ENCODE measurements at places on chromosomes 4 and X. TPM values are rescaled to one million over a fixed set of nuclear protein-coding genes. Genes with fewer than 3 reads are reported as not detected.

- no peak for DNase-seq
These were observed 2.8 kb downstream of the FIP1L1 start for GRCh38 chr4:53380221-53380620.

The NR3C2 gene
- total RNA-seq, result 1.1 TPM

- no peak for DNase-seq
These were observed 123.3 kb downstream of the EPHA5 start for GRCh38 chr4:65546882-65547416.

DNA sequence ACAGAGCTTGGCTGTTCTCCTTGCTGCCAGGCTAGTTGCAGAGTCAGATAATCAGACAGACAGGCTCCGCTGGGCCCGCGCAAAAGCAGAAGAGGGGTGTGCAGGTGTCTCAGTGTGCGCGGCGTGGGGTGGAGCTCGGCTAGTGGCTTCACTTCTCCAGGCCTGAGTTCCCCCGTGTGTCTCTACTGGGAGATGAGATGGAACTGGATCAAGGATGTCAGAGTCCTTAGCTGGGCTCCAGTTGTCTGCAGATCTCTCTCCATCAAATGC is 21.1 kb downstream of the HTRA3 start:
- no peak for DNase-seq

DNA sequence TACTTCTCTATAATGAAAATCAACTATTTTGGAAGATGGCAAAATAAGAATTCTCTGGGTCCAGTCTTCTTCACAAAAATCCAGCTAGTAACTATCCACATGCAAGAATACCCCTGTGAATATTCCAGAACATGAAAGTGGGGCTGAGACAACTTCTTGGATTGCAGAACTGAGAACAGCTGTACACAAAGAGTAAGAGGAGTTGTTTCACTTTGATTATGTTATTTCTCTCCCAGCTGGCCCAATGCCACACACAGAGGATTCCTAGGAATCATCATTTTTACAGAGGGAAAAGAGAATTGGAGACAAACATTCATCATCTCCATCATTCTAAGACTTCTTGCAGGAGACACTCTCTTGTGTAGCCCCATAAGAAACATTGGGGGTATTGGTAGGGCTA is 782.2 kb upstream of the LCORL start:
- no peak for DNase-seq

DNA sequence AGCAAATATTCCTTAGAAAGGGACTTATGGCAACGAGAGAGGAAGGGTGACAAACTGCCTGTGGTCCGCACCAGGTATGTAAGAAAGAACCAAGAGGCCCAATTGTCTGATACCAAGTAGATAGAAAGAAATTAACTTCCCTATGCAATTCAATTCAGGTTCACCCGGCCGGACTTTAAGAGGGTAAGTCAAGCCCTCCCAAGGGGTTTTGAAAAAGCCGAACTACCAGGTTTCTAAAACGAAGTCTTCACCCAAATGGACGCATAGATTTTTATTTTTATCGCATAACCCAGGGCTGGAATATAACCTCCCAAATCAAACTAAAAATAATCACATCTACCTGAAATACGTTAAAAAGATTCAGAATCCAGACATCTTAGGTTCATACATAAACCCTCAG is 1.6 kb upstream of the MAB21L2 start:
- DNase-seq, result no peak

DNA sequence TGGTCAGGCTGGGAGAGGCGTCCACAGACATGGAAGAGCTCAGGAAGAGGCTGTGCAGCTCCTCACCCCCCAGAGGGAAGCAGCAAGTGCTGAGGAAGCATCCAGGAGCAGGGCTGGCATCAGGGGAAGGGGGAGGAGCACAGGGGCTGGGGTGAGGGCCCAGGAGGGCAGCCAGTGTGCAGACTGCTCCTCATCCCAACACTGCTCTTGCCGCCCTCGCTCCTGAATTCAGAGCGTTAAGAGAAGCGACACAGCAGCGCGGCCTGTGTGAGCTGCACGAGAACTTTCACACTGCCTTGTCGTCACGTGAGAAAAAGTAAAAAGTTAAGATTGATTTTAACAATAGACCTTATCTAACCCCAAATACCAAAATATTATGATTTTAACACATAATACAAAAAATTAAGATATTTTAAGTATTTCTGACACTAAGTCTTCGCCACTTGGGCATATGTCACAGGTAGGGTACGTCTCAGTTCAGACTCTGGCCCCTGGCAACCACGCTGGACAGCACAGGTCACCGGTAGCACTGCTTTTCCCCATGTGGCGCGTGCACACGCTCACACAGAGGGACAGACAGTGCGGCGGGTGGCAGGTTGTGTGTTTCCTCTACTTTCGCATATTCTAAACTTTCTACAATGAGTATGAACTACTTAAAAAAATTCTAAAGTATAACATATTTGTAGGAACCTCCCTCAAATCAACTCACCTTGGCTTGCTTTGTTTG is 19.7 kb downstream of the NOP14 start:
- DNase-seq, result no peak

The CXCL10 gene
- total RNA-seq, result 0.81 TPM

DNA sequence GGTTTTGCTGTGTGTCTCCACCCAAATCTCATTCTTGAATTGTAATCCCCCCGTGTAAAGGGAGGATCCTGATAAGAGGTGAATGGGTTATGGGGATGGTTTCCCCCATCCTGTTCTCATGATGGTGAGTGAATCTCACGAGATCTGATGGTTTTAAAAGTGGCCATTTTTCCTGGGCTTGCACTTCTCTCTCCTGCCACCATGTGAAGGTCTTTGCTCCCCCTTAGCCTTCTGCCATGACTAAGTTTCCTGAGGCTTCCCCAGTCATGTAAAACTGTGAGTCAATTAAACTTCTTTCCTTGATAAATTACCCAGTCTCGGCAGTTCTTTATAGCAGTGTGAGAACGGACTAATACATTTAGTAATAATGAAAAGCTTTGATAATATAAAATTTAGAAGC is 46.9 kb downstream of the ANTXR2 start:
- DNase-seq, result no peak

GRCh38 chr4:149534779-149535178 is 280.9 kb downstream of the IQCM start:
- no peak for DNase-seq

DNA sequence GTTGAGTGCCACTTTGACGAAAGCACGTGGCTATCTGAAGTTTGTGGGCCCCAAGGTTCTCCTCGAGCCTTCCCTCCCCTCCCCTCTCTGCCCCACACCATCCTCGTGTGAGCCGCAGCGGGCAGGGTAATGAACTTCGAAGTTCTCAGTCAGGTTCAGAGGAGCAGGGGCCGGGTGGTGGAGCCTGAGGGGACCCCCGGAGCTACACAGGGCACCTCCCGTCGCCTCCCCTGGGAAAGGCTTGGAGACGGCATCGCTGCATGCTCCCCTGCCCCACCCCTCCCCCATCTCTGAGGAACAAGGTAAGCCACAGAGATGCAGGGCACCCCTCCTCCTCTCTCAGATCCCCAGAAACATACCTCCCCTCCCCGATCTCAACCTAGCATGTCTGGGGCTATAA is 2.8 kb upstream of the NKX1-1 start:
- DNase-seq, result no peak

- no peak for DNase-seq
These were observed 26.9 kb downstream of the NKX1-1 start for GRCh38 chr4:1379351-1379781.

GRCh38 chr4:88653371-88653946 is 44.2 kb downstream of the NAP1L5 start:
- DNase-seq, result no peak

The NDST4 gene
- not detected for total RNA-seq

The MAOB gene
- total RNA-seq, result under 0.01 TPM

The ADGRG2 gene
- not detected for total RNA-seq

DNA sequence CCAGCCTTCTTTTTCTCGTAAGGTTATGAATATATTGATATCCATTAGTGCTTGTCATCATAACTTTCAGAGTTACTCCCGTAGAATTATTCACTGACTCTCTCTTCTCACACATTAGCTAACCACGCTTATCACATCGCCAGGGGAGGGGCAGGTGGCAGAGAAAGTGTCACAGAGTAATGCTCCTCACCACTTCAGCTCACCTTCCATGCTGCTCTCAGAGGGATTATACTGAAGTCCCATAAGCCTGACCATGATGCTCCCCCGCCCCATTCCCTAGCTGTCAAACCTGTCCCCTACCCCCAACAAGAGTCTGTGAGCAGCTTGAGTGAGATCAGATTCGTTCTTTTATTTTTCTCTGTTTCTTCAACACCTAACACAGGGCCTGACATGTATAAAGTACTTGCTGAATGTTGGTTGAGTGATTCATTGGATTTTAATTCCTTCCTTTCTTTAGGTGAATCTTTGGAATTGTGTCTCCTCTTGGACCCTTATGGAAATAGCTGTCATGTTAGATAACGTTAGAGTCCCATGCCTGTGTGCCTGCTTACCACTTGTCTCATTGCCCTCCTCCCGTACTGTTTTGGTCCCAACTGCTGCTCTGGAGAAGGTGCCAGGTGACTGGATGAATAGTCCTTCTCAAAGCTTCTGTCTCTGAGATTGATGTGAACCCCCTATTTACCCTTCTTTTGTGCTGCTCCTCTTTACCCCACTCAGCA is 55.1 kb downstream of the RS1 start:
- no peak for DNase-seq

The FAM47E gene
- 1.3 TPM for total RNA-seq

DNA sequence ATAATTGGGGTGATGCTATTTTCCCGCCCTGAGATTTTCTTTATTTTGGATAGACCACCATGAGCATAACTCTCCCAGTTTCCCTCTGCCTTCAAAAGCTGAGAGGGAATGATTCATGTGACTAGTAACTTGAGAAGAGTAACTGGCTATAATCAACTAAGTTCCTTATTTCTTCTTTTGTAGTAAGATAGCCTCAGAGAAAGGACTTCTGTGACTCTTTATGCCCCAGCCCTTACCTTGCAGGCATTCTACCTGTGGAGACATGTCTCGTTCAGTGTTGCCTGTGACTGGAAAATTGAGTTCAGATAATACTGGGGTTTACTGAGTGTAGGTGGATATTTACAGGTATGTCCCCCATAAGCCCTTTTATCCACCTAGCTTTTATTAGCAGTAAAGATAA is 715.4 kb upstream of the HS3ST1 start:
- DNase-seq, result no peak

GRCh38 chr4:23759066-23759465 is 130.8 kb downstream of the PPARGC1A start:
- no peak for DNase-seq

The CLIC2 gene
- total RNA-seq, result 11.3 TPM

- DNase-seq, result no peak
These were observed 446.0 kb downstream of the FAM47A start for GRCh38 chrX:33686105-33686504.

GRCh38 chrX:44903830-44904530 is 31.0 kb downstream of the KDM6A start:
- DNase-seq, result no peak

DNA sequence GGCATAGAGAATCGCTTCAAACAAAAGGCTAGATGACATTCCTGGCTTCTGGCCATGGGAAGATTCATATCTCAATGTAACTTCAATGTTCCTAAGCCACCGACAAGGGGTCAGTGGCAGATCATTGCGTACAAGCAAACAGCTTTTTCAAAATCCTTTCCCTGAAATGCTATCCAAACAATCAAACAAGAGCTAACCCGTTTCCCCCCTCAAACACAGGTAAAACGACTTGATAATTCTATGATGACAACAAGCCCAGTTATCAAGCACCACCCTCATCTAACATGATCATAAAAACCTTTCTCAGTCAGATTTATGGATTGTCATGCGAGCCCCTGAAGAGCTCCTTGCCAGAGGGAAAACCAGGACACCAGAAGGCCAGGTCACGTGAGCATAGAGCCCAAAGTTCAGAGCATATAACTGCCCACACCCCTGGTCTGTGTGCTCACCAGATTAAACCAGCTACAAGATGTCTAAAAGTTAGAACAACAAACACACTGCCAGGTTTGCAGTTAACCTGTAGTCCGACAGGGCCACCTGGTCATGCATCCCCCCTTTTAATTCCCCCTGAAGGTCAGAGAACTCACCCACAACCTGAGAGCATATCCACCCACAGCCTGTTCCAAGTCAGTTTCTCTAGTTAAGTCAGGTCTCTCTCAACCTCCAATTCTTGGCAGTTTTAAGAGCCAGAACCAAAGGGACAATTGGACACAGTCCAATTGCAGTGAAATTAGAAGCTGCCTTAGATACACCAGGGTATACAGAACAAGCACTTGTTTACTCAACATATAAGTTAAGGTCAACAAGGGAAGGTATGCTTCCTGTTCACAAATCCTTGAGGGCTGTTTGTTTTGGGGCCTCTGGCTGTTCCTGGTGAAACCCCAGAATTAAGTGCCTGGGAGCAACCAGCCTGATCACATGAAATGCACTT is 248.1 kb upstream of the PPARGC1A start:
- no peak for DNase-seq

DNA sequence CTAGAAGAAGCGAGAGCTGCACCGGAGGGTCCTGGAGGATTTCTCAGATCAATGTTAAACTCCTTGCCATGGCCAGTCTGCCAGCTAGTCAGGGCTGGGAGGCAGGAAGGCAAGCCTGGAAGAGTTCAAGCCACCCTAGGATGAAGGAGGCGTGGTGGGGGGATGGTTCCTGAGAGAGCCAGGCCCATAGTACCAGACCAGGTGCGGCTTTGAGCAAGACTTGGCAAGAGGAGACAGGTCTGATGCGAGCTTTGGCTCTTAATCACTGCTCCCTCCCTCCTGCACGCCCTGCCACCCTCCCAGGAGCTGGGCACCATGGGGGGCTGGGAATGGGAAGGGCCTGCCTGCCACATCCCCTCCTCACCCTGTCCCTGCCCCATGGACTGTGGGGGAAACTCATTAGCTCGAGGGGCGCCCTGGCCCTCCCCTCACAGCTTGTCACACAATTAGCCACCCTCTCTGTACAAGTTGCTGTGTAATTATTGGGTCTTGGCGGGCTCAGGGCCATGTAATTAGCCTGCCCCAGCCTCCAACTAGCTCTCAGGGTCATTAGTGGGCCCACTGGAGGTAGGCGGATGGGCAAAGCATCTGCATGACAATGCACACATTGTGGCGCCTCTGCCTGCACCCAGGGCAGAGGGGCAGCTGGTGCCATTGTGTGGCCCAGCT is 50.3 kb downstream of the EFNB1 start:
- DNase-seq, result no peak

Measured in hematopoietic multipotent progenitor cell (in vitro differentiated cells).